ENCODE measurements at places on chromosomes 5 and 9.

DNA sequence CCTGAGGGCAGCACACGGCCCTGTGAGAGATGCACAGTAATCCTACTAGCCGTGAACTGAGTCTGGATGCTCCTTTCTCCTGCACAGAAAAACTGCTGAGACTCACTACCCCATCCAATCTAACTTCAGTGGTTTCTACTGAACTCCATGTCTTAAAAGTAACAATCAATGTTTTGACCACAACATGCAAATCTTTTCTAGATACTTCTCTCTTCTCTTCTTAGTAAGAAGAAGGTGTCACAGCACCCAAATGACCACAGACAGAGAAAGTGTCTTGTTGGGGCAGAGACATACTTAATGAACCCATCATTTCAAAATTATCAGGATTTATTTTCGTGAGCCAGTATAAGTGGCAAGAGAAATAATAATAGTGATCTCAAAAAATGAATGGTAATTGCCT, 285.8 kb upstream of the MEF2C start:
- no peak for DNase-seq

DNA sequence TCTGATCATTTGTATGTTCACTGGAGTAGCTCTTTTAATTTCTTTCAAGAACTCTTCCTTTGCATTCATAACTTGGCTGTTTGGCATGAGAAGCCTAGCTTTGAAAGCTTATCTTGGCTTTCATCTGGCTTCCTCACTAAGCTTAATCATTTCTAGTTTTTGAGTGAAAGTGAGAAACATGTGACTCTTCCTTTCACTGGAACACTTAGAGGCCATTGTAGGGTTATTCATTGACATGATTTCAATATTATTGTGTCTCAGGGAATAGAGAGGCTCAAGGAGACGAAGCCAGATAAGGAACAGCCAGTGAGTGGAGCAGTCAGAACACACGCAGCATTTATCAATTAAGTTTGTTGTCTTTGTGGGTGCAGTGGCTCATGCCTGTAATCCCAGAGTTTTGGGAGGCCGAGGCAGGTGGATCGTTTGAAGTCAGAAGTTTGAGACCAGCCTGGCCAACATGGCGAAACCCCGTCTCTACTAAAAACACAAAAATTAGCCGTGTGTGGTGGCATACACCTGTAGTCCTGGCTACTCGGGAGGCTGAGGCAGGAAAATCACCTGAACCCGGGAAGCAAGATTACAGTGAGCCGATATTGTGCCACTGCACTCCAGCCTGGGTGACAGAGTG, 98.3 kb downstream of the UGCG start:
- DNase-seq, result no peak

DNA sequence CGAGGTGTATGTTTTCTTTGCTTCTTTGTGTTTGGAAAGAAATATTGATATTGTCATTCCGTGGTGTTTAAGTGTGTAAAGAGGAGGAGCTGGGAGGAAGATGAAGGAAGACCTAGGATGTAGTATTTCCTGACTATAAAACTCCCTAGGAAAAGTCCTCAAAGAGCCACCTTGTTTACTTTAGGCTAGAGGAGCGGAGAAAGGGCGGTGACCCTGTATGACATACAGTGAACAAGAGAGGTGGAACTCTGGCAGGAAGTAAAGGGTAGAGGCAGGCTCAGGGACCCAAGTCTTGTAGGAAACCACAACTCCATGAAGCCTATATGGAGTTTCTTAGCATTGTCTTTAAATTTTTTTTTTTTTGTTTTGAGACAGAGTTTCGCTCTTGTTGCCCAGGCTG, 303.9 kb downstream of the DOCK8 start:
- DNase-seq, result no peak

GRCh38 chr9:37239224-37239859, 119.0 kb downstream of the ZCCHC7 start:
- DNase-seq, result no peak

DNA sequence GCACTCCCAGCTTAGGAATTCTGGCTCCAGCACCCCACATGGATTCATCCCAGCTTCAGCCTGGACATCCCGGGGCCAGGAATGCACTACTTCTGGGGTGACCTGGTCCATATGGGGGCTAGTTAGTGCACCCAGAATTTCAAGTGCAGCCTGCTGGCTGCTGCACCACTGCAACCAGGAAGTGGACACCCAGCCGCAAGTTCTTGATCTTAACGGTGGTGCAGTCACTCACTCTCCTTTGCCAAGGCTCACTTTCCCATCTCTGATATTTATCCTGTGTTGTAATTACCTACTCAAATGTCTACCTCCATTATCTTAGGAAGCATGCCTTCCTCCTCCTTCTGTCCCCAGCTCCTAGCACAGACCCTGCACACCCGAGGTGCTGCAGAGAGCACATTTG, 26.2 kb upstream of the RAB14 start:
- no peak for DNase-seq

DNA sequence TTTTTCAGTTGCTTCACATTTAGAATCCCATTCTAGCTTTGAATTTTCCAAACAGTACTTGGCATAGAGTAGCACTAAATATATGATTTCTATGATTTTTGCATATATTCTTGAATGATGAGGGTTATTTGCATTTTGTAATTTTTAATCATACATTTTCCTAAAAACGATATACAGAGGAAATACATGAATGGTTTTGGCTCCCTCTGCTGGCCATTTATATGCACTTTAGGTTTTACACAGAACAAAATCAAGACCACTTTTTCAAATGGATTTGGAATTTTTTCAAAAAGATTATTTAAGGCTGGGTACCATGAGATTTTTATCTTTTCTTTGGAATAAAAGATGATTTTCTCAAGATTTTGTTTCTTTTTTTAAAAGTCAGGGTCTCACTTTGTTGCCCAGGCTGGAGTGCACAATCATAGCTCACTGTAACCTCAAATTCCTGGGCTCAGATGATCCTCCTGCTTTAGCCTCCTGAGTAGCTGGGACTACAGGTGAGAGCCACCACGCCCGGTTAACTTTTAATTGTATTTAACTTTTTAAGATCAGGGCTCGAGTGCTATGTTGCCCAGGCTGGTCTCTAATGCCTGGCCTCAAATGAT, 16.7 kb upstream of the COMMD10 start:
- no peak for DNase-seq

GRCh38 chr9:136142414-136142796, 23.7 kb upstream of the TMEM250 start:
- no peak for DNase-seq

- no peak for DNase-seq
Measured at GRCh38 chr5:119323601-119324000, 32.2 kb upstream of the TNFAIP8 start.

DNA sequence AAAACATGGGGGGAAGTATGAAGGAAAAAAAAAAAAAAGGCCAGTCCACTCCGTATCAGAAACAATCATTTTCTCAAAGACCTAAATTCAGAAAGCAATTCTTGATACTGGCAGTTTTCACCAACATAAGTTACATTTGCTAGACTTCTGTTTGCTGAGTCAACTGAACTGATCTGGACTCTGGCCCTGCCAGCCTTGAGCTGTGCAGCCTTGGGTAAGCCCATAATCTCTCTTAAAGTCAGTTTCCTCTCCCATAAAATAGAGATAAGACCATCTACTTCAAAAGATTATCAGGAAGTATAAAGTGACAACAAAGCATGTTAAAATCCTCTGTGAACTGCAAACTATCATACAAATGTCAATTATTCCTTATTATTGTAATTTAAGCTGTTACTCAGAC, 106.8 kb downstream of the MAPKAP1 start:
- no peak for DNase-seq

DNA sequence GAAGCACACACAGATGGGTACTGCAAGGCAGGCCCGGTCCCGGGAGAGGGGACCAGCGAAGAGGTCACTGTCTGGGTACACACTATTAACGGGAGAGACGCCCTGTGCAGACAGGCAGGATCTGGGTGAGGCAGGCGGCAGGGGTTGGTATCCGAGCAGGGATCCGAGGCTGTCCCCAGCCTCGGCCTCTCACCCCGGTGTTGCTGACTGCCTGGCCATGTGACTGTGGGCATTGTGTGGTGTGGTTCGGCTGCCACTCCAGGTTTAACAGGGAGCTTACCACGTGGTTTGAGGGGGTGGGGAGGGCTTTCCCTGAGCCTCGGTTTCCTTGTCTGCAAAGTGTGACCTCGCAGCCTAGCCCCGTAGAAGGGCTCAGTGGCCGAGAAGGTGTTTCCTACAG, 11.1 kb upstream of the RALGDS start:
- DNase-seq, result no peak

DNA sequence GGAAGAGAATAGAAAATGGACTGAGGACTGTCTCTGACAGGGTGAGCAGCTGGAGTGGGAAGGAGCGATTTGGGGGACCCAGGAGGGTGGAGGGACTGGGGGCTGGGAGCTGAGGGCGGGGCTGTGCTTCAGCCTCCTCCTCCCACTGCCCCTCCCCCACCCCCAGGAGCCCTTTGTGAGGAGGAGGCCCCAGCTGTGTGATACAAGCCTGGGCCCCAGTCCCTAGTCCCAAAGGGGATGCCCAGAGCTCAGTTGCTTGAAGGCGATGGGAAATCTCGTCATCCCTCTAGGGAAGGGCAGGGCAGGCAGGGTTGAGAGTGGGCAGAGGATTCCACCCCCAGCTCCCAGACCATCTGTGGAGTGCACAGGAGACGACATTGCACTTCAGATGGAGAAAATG, at the start of gene SPATA31E1:
SPATA31E1 (plus strand) TSS at position 251 of the 400 bp plus-strand sequence; CDS start at position 266, 15 bp downstream.
- no peak for DNase-seq

DNA sequence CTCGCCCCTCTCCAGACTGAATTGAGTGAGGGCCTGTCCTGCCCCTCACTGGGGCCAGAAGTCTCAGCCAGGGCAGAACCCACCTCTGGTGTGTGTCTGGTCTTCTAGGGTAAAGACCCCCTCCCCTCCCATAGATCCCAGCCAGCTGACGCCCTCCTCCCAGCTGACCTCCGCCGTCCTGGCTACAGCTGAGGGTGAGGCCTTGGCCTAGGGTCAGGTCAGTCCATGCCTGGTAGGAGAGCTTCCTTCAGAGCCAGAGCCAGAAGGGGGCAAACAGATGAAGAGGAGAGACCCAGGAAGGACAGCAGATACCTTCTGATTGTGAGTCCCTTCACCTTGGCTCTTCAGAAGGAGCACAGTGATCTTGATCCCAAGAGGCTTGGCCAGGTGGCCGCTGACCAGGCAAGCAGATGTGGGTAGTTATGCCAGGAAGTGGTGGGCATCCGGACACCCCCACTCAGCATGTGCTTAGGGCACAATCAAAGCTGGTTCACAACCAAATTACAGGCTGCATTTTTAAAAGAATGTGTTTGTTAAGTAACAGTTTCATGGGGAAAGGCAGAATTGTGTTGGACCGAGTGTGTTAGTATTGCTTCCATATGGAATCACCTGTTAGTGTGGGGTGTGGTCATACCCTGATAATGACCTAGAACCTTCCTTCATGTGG, 29.9 kb downstream of the JADE2 start:
- no peak for DNase-seq

GRCh38 chr9:103474156-103474555, 479.0 kb downstream of the CYLC2 start:
- DNase-seq, result no peak

- DNase-seq, result no peak
Measured at GRCh38 chr9:25284365-25284764, 393.9 kb downstream of the TUSC1 start.

- no peak for DNase-seq
Measured at GRCh38 chr5:132941331-132941730, 22.1 kb downstream of the AFF4 start.

DNA sequence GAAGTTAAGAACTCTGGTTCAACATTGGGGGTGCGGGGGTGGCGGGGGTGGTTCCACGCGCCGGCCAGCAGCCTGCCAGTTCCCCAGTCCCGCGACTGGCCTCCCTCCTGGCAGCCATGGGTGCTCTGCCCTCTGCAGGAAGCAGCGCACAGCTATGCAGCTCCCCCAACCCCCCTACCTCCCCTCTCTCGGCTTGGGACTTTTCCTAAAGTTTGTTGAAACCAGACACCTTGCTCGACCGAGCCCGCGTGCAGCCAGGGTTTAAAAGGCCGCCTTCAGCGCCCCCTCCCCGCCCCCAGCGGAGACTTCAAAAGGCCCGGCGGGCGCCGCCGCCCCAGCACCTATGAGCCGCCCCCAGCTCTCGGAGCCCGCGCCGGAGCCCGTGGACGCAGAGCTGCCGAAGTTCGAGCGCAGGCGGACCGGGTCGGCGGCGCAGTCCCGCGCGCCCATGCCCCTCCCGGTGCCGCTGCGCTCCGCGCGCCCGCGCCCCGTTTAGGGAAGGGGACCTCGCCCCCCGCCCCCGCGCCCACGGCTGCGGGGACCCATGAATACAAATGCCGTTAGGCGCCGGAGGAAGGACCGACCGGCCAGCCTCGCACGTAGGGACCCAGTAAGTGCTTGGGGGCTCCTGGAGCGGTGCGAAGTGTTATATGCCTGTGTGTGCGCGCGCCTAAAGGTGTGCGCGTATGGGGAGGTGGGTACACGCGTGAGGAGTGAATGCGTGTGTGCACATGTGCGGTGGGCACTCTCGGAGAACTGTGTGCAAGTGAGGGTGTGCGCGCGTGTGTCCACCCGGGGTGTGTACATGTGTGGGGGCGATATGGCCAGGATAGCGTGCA, 1.4 kb upstream of the COL27A1 start:
- DNase-seq, result no peak

DNA sequence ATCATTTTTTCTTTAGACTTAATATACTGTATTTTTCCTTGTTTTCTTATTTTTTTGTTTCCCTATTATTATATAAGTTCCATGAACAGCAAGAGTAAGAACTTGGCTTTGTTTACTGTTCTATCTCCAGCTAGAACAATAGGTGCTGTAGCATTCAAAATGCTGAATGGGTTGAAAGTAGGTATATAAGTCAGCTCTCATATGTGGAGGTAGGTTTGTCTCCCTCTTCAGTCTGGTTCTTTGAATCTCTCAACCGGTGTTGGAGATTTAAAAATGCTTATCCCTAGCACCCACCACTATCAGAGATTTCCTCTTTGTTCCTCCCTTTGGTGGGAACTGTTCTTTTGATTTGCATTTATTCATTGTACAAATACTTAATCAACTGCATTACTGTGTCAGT, 87.5 kb upstream of the FSD1L start:
- DNase-seq, result no peak

GRCh38 chr9:105901514-105902109, 207.3 kb downstream of the TMEM38B start:
- no peak for DNase-seq

GRCh38 chr5:97127727-97128126, 14.7 kb downstream of the LIX1 start:
- DNase-seq, result no peak

- DNase-seq, result peak; percentile 82
Measured at GRCh38 chr5:134555890-134556311, 30.4 kb downstream of the JADE2 start.

DNA sequence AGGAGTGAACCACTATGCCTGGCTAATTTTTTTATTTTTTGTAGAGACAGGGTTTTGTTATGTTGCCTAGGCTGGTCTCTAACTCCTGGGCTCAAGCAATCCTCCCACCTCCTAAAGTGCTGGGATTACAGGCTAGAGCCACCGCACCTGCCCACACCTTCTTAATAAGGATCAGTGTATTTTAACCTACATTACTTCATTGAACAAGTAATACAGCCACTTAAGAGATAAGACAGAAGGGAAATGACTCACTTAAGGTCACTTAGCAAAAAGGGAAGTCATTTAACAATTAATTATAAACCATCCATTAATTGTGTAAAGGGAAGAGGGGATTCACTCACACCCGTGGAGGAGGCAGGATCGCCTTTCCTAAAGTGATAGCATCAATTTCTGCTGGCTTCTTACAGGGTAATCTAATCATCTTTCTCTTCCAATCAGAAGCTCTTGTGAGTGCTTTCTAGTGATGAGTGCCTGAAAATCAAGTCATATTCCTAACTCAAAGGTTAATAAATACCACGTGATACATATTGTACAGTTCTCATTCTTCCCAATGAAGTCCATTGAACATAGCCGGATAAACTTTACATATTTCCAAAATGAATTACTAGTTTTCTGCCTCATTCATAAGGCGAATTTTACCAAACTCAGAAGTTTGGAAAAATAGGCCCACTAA, 3.5 kb downstream of the FBXW11 start:
- DNase-seq, result no peak

GRCh38 chr9:17865881-17866280, 287.0 kb downstream of the SH3GL2 start:
- no peak for DNase-seq
